ENCODE measurements at places on chromosomes 3 and 15.

DNA sequence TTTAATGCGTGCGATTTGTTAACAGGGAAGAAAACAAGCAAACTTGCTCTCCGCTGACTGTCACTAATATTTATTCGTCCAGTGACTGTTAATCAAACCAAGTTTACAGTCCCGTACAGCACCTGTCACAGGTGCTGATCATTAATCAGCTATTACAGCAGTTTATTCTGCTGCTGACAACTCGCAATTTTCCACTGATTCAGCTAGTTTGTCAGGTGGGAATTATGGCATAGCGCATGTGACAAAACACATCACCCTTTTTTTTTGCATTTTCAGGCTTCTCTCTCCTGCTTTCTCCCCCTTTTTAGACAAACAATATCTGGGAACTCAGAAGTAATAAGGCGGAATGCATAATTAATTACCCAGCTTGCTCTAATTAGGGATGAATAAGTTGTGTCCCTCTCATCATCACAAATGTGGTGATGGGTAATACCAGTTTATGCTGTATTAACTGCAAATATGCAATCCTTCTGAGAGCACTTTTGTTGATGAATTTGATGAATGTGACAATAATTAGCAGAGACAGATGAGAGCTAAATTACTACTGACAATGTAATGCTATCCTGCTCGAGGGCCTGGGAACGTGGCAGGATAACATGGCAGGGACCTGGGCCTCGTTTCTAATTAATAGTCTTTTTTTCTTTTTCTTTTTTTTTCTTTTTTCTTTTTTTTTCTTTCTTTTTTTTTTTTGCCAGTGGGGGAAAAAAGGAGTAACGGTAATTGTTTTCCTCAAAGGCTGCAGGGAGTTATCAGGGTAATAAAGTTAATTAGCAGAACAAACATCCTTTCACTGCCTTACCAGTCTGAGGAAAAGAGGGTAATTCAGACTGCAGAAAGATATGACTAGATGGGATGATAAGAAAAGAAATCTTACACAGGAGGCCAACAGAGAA, 150.3 kb upstream of the SOX2 start:
- no peak for ATAC-seq

DNA sequence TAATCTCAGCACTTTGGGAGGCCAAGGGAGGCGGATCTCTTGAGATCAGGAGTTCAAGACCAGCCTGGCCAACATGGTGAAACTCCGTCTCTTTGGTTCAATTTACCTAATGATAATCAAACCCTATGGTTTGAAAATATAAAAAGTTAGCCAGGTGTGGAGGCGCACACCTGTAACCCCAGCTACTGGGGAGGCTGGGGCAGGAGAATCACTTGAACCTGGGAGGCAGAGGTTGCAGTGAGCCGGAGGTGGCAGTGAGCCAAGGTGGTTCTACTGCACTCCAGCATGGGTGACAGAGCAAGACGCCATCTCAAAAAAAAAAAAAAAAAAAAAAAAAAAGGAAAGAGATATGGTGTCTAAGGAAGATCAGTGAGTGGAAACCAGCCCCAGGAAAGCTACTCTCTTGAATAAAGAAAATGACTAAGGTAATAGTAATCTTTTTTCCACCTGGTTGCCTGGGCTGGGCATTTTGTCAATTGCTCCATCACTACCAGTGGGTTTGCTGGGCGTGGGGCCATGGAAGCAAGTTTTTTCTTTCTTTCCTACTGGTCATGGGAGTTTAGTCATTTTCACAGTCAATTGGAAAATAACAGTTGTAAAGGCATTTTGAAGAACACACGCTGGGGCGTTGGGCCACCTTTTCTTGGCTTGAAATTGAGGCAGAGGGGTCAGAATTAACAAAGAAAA, 387.6 kb upstream of the RGMA start:
- no peak for ATAC-seq

GRCh38 chr15:44101944-44102343, 93.1 kb downstream of the FRMD5 start:
- no peak for ATAC-seq

GRCh38 chr3:57949785-57950615, 58.2 kb upstream of the FLNB start:
- no peak for ATAC-seq

- no peak for ATAC-seq
Measured at GRCh38 chr3:136672457-136672856, 79.7 kb downstream of the STAG1 start.

GRCh38 chr3:195008816-195009215, 262.1 kb downstream of the XXYLT1 start:
- no peak for ATAC-seq

GRCh38 chr3:141959589-141960554, 83.4 kb downstream of the ATP1B3 start:
- ATAC-seq = no peak

DNA sequence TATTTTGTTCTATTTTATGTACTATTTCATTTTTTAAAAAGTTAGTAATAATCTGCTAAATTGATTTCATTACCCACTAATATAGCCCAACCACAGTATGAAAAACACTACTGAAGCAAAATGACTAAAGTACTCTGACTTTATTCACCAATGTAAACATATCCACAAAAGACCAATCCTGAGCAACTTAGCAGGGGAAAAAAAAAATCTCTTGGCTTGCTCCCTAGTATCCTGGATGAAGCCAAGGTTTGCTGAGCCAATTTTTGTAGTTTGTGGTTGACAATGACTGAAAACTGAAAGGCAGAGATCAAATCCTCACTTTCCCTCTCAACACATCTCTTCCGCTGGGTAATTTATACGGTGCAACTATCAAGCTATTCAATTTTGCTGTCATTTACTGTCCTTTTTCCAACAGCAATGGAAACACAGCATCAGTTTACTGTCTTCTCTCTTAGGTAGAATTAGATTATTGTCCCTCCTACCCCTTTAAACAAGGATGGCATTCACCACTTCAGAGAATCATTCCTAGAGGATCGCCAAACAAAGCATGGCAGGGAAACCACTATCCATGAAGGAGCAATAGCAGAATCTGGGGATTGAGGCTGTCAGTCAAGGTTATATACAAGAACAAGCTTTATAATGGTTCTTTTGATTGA, 149.7 kb downstream of the THRB start:
- no peak for ATAC-seq

DNA sequence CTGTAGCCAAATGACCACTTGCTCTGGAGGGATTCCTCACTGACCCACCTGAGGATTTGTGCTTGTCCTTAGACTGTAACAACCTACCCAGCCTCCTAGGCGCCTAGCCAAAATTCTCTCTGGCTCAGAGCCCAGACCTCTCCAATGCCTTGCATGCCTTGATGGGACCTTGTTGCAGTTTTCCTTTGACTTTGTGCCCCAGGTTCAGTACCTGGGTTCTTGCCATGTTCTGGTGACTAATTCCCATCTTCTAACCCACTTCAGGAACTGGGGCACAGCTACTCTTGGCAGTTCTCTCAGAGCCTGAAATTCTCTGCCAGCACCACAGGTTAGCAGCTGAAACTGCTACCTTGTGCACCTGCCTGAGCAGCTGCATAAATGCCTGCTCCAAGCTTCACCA, 27.0 kb upstream of the UBE3A start:
- ATAC-seq = no peak

DNA sequence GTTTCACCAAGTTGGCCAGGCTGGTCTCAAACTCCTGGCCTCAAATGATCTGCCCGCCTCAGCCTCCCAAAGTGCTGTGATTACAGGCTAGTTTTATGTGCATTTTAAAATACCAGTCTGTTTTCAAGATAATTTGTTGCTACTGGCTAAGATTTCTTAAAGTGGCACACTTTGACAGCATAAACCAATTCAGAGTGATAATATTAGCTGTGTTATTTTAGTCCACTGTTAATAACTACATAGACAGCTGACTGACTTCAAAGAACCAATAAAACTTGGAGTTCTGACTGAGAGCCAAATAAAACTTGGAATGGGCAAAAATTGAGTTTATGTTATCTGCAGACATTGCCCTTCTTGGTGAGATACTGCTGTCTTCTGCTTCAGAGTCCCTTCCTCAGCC, 291.8 kb downstream of the UBE2E2 start:
- no peak for ATAC-seq
